ENCODE measurements at places on chromosomes 13 and 19.

DNA sequence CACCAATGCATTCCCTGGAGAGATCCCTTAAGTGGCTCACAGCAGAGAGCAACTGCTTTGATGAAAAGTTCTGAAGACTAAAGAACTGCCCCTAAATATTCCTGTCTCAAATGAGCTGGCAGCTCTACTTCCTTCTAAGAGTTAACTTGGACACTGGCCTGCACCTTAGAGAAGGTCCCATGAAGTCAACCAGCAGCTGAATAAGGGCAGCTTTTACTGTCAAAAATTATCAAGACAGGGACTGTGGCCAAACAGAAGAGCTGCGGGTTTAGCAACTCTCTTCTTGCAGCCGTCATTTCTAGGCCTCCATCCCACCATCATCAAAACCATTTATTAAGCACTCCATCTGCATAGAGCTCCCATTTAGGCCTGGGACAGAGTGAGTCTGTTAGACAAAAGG is 491.1 kb upstream of the TSHZ3 start:
- DNase-seq = no peak

DNA sequence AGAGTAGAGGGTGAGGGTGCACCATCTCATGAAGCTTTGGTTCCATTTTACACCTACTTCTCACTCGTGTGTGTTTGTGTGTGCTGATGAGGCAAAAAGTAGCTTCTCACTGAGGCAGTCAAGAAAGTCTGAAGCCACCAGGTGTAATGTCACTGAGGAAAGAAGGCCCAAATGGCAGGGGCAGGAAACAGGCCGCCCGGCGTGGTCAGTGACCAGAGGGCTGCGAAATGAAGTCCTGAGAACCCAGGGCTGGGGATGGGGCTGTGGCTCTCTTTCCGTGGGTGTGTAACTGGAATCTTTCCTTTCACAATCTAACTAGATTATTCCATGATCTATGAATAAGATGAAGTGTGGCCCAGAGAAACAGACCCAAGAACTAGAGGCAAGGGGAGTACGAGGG is 25.5 kb upstream of the TFDP1 start:
- DNase-seq = no peak

DNA sequence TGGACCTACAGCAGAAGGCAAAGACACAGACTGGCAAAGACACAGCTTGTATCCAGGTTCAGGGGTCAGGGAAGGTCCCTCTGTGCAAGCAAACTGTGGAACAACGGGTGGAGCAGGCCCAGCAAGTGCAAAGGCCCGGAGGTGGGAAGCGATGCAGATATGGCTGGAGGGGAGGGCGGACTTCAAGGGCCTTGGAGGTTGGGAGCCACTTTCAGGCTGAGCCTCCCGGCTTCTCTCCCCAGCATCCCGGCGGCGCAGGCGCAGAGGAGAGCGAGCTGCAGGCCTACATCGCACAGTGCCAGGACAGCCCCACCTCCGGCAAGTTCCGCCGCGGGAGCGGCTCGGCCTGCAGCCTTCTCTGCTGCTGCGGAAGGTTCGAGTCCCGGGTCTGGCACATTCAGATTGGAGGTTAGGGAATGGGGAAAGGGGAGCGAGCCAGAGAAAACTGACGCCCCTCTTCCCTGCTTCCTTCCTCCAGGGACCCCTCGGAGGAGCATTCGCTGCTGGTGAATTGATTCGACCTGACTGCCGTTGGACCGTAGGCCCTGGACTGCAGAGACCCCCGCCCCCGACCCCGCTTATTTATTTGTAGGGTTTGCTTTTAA is 2.1 kb upstream of the PNPLA6 start:
- DNase-seq = no peak

- DNase-seq = no peak
Observed at GRCh38 chr19:42281146-42281826, 12.2 kb downstream of the CIC start.

DNA sequence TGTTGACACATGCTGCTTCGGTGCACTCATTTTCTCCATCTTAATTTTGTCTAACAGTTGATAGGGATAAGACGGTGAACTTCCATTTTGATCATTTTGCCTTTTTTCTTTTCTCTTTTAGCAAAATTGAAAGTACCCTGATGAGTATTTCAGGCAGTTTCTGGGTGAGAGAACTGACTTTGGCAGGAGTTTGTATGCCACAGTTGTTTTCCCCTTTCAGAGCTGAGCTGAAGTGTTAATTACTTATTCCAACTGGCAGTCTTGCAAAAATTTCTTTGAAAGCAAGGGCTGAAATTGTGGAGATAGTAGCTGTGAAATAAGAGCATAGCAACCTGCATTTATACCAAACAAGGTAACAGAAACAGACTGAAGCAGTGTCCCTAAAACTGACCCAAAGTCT is 180.2 kb downstream of the SLITRK5 start:
- no peak for DNase-seq

DNA sequence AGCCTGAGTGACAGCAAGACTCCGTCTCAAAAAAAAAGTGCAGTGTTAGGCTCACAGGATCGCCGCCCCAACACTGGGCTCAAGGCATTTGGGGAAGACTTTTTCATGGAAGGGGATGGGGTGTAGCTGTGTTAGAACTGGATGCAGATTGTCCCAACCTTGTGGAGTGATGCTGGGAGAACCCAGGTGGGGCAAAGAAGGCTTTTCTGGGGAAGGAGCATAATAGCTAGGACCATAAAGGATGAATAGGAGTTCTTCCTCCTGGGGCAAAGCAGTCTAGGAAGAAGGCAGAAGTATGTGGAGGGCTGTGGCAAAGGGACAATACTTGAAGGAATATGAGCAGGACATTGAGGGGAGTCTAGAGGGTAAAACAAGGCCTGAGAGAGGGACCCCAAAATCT is 11.2 kb downstream of the TLE6 start:
- DNase-seq = no peak

DNA sequence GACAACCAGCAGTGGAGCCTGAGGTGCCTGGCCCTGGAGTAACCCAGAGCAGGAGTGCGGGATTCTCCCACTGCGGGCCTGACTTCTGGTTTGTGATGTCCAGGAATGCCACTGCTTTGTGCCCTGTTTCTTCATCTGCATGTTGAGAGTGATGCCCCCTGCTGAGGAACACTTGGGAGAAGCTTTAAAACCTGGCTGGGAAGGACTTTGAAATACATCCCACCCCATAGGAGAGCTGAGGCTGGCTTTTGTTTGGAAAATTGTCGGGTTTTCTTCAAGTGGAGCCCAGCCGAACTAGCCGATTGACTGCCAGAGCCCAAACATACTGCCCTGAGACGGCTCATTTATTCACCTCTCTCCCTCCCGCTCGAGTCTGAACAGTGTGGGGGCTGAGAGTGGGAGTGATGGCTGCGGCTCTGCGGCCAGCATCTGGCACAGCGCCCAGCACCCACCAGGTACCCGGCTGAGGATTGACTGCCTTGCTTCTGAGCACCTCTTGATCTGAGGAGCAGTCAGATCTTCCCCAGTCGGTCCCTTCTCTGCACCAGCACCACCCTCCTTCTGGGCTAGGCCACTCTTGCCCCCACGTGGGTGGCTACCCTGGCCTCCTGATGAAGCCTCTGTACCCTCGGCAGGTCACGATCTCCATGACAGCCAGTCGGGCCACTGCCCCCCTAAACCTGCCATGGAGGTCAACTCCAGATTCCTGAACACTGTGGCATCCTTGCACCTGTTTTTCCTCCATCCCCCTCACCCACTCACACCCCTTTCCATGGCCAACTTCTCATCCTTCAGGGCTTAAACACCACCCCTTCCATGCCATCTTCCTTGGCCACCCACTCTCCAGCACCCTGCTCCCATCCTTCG is 148.9 kb downstream of the SIPA1L3 start:
- DNase-seq = no peak

GRCh38 chr13:63514886-63515285 is 2099.2 kb upstream of the PCDH20 start:
- no peak for DNase-seq

DNA sequence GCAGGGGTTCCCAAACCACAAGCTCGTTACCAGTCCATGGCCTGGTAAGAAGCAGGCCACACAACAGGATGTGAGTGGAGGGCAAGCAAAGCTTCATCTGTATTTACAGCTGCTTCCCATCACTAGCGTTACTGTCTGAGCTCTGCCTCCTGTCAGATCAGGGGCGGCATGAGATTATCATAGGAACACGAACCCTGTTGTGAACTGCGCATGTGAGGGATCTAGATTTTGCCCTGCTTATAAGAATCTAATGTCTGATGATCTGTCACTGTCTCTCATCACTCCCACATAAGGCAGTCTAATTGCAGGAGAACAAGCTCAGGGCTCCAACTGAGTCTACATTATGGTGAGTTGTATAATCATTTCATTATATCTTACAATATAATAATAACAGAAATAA is 677.4 kb upstream of the SLITRK6 start:
- no peak for DNase-seq

DNA sequence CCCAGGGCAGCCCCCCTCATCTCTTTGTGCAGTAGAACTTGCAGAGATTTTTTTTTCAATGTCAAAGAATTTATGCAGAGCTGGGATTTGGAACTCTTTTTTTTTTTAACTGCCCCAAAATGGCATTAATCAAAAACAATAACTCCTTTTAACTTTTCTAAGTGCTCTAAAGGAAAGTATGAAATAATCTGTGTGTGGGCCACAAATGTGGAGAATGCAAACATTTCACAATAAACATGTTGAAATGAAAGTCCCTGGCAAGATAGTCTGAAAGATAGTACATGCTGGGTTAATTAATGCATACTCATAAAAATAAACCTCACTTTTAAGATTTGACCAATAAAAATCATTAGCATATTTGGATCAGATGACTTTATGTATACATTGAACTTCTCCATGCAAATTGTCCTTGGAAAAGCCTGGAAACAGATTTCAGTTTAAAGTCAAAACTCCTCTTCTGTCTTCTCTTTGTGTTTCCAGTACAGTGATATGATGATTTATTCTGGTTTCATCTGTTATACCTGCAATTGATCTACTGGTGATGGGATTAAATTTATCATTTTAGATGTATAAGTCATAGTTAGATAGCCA is 30.5 kb upstream of the ZNF536 start:
- no peak for DNase-seq

GRCh38 chr19:50568728-50569698 is 778 bp upstream of the LRRC4B start:
- DNase-seq = no peak

DNA sequence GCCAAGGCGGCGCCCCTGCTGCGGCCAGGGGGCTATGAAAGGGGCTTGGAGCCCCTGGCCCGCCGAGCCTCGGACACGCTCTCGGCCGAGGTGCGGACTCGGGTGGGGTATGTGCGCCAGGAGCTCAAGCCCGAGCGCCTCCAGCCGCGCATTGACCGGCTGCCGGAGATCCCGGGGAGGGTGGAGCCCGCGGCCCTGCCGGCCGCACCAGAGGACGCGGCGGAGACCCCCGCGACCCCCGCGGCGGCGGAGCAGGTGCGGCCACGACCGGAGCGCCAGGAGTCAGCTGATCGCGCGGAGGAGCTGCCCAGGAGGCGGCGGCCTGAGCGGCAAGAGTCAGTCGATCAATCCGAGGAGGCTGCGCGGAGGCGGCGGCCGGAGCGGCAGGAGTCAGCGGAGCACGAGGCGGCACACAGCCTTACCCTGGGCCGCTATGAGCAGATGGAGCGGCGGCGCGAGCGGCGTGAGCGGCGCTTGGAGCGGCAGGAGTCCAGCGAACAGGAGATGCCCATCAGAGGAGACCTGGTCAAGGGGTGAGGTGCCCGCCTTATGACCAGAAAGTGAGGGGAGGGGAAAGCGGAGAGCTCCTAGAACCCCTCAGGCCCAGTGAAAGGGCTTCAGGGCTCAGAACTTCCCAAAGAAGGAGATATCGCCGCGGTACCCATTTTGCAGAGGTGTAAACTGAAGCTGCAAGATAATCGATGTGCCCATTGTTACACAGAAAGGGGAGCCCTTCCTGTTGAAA is 8.8 kb upstream of the SHKBP1 start:
- no peak for DNase-seq

DNA sequence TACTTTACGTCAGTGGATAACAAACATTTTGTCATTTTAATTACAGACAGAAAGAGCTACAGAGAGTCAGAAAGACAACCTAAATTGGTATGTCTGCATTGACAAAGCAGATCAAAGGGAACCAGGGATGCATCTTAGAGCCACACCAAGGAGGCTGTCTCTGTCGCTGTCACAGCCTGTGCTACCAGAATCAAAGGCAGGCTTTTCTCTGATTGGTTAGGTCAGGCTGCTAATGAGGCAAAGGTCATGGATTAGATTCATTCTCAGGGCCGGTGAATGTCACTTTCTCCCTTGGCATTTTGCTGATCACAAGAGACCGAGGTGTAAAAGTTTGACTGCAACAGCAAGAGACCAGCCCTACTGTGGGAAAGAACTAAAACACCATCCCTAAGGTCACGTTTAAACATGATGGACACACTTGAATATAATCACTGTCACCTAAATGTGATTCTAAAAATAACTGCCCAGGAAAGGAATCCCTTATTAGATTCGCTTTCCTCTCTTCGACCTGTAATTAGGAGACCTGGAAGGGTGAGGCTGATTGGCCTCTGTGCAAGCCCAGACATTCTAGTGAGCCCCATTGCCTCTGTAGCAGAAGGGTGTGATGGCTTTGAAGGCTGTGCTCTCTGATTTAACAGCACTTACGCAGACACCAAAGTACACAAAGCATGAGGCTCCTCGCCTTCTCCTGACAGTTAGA is 314.4 kb upstream of the NBEA start:
- DNase-seq = no peak

GRCh38 chr19:31269425-31270127 is 79.7 kb downstream of the TSHZ3 start:
- no peak for DNase-seq

DNA sequence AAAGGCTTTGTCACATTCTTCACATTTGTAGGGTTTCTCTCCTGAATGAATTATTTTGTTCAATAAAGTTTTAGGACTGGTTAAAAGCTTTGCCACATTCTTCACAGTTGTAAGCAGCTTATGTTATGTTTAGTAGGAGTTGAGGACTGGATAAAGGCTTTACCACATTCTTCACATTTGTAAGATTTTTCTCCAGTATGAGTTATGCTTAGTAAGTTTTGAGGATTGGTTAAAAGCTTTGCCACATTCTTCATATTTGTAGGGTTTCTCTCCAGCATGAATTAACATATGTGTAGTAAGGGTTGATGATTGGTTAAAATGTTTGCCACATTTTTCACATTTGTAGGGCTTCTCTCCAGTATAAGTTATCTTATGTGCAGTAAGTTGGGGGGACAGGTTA is 79.9 kb downstream of the ZNF431 start:
- DNase-seq = no peak

- DNase-seq = no peak
Observed at GRCh38 chr13:33341861-33342452, 56.4 kb upstream of the STARD13 start.

DNA sequence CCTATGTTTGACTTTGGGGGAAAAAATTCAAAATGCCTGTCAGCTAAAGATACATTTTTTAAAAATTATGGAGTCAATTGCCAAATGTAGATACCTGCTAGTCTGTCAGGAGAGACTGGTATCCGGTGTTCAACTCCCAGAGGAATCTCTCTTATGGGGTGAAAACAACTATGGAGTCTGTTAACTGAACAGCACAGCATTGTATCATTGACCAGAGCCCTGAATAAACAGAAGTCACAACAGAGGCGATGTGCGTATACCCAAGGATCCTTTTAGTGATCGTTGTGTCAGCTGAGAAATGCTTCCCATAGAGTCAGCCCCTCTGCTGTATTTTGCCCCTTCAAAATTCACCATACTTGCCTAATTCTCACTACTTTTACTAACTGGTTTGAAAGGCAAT is 257.3 kb downstream of the GPC5 start:
- DNase-seq = no peak
